Endodermal cell (in vitro differentiated cells): ENCODE measurements at places on chromosomes 3 and 15. TPM values are rescaled to one million over a fixed set of nuclear protein-coding genes. Genes with fewer than 3 reads are reported as not detected.
A peak's percentile ranks its signal among the peaks of the same experiment; 100 is the strongest.

OIP5 gene
- 18.9 and 21.2 TPM in 2 replicates for total RNA-seq

GAP43 gene
- 8.0 and 10.1 TPM in 2 replicates for total RNA-seq

PRKAR2A gene
- total RNA-seq, result 37.1 to 41.5 TPM (median 38.9 TPM) in 3 replicates

TMEM207 gene
- not detected in 3 replicates for total RNA-seq

LXN gene
- total RNA-seq, result 6.1 to 8.8 TPM (median 8.7 TPM) in 3 replicates

HESX1 gene
- total RNA-seq, result 3.8 to 10.6 TPM (median 5.4 TPM) in 3 replicates

FOXB1 gene
- total RNA-seq, result 0.73 and 1.7 TPM in 2 replicates

- DNase-seq, result peak; percentile 79
- H3K27me3 ChIP-seq, result peaks cover 44% of the 10 kb centered on the region
Observed at GRCh38 chr15:31326875-31327668, 437 bp downstream of the KLF13 start.

- no peaks in the 10 kb centered on the region for H3K27me3 ChIP-seq
- no peaks in the 10 kb centered on the region for H3K36me3 ChIP-seq
- H3K27ac ChIP-seq, result no peak overlapping the region
- H3K4me1 ChIP-seq, result no peaks in the 10 kb centered on the region
- no peak overlapping the region for H3K4me3 ChIP-seq
Observed at GRCh38 chr15:64888336-64888735, 23.4 kb upstream of the ANKDD1A start.

- no peak overlapping the region for H3K27ac ChIP-seq
- H3K36me3 ChIP-seq, result no peaks in the 10 kb centered on the region
- DNase-seq, result no peak
- no peak overlapping the region for H3K4me3 ChIP-seq
- no peaks in the 10 kb centered on the region for H3K4me1 ChIP-seq
Observed at GRCh38 chr3:87761341-87761740, 297.5 kb downstream of the CGGBP1 start.

DNA sequence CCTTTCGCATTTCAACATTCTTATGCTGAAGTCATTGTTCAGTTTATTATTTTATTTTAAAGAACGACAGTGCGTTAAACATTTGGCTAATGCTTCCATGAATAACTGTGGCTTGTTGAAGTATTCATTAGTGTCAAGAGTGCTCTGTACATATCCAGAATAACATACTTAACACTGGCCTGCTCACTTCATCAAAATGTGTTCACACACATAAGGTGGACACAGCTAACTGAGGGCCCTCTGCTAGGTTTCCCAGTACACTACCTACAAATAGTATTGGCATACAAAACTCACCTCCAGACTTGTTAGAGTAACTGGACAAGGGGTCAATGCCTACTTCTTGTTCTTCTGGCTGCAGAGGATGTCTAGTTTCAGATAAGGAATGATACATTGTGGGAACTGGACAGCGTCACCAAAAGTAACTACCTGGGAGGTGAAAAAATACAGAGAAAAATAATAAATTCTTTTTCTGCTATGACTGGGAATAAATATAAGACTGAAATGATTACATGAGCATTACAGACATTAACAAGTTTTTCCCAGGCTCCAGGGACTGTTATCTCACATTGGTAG, 234.2 kb downstream of the TBC1D5 start:
- no peak for DNase-seq
- no peak overlapping the region for H3K27ac ChIP-seq
- no peaks in the 10 kb centered on the region for H3K4me1 ChIP-seq
- no peaks in the 10 kb centered on the region for H3K36me3 ChIP-seq
- no peaks in the 10 kb centered on the region for H3K27me3 ChIP-seq
- H3K4me3 ChIP-seq, result no peak overlapping the region

DNA sequence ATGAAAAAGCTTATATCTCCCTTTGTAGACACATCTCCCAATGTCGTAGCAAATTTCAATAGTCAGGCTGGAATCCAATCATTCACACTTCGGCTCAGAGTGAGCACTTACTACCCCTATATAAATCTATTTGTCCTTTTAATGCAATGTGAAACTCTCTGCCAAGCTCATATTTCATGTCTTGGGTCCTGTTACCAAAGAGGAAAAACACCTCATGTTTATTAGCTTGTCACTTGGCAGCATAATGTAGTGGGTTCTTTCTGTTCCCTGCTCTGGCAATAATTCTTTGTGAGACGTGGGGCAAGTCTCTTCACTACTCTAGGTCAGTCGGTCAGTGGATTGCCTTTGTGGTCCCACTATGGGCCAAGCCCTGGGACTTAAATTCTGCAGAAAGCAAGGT, 107.1 kb downstream of the SRGAP3 start:
- no peaks in the 10 kb centered on the region for H3K36me3 ChIP-seq
- H3K4me1 ChIP-seq, result no peaks in the 10 kb centered on the region
- peaks cover 3% of the 10 kb centered on the region for H3K27me3 ChIP-seq
- no peak for DNase-seq

- H3K36me3 ChIP-seq, result no peaks in the 10 kb centered on the region
- H3K27me3 ChIP-seq, result no peaks in the 10 kb centered on the region
- no peaks in the 10 kb centered on the region for H3K4me1 ChIP-seq
- no peak overlapping the region for H3K27ac ChIP-seq
Observed at GRCh38 chr15:91936927-91937326, 83.4 kb downstream of the SLCO3A1 start.

DNA sequence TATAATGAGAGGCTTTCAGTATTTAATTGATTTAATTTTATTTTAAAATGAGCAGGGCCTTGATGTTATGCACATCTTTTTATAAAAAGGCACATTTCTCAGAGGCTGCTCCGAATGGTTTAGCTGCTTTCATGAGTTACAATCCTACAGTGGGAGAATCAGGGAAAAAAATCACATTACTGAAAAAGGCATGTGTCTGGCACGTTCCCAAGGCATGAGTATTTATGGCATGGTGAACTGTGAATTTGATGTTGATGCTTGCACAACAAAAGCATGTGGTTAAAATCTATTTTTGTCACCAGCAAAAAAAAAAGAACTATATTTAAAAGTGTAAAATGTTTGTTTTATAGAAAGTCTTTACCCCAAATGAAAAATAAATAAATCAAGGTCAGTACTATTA, 485.2 kb upstream of the ROBO2 start:
- no peak overlapping the region for H3K27ac ChIP-seq
- no peak overlapping the region for H3K4me3 ChIP-seq
- no peaks in the 10 kb centered on the region for H3K36me3 ChIP-seq
- H3K4me1 ChIP-seq, result no peaks in the 10 kb centered on the region
- no peaks in the 10 kb centered on the region for H3K27me3 ChIP-seq

DNA sequence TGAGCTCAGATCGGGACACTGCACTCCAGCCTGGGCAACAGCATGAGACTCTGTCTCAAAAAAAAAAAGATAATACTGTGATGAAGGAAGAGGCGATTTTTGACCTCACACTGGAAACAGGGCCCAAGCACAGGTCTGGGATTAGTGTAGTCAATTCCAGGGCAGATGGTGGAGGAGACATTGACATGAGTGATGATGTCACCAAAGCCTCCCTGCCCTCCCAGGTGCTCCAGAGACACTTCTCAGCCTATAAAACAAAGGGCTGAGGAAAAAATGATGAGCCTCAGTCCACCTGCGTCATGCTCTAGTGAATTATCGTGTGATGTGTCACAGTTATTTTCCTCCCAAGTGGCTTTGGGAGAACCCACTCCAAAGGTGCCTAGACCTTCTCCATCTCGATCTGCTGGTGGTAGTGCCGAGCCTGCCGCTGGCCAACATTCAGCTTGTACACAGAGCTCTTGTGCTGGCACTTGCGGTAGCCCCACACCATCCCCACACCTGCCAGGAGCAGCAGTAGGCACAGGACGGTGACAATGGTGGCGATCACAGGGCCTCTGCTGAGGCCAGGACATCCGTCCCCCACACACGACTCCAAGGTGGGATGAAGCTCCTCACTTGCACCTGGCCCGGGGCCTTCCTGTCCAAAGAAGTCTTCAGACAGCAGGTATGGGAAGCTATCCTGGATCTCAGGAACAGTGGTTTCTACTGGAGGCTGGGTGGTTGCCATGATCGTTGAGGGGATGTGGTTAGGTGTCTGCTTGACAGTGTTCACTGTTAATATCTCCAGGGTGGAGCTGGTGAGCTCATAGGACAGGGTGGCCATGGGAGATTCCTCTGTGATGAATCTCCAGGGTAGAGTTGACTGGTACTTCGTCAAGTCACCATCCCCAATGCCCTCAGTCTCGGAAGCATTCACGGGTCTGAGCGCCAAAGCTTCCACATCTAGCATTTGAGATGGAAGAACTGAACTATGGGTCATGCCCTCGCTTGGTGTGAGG, 38.8 kb downstream of the CRTAP start:
- no peak for DNase-seq
- no peaks in the 10 kb centered on the region for H3K4me1 ChIP-seq
- H3K36me3 ChIP-seq, result no peaks in the 10 kb centered on the region
- no peak overlapping the region for H3K4me3 ChIP-seq
- no peaks in the 10 kb centered on the region for H3K27me3 ChIP-seq

DNA sequence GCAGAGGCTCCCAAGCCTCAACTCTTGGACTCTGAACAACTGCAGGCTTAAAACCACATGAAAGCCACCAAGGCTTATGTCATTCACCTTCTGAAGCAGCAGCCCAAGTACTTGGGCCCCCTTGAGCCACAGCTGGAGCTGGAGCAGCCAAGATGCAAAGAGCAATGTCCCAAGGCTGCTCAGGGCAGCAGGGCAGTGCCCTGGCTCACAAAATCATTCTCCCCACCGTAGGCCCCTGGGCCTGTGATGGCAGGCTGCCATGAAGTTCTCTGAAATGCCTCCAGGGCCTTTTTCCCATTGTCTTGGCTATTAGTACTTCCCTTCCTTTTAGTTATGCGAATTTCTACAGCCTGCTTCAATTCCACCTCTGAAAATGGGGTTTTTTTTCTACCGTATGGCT, 83.4 kb downstream of the DCLK3 start:
- H3K36me3 ChIP-seq, result no peaks in the 10 kb centered on the region
- H3K4me1 ChIP-seq, result no peaks in the 10 kb centered on the region
- no peaks in the 10 kb centered on the region for H3K27me3 ChIP-seq
- DNase-seq, result no peak
- no peak overlapping the region for H3K4me3 ChIP-seq
- no peak overlapping the region for H3K27ac ChIP-seq

GRCh38 chr3:109548192-109548938, 211.0 kb upstream of the DPPA4 start:
- no peak overlapping the region for H3K4me3 ChIP-seq
- H3K27me3 ChIP-seq, result no peaks in the 10 kb centered on the region
- no peak overlapping the region for H3K27ac ChIP-seq
- no peaks in the 10 kb centered on the region for H3K36me3 ChIP-seq
- no peak for DNase-seq

DNA sequence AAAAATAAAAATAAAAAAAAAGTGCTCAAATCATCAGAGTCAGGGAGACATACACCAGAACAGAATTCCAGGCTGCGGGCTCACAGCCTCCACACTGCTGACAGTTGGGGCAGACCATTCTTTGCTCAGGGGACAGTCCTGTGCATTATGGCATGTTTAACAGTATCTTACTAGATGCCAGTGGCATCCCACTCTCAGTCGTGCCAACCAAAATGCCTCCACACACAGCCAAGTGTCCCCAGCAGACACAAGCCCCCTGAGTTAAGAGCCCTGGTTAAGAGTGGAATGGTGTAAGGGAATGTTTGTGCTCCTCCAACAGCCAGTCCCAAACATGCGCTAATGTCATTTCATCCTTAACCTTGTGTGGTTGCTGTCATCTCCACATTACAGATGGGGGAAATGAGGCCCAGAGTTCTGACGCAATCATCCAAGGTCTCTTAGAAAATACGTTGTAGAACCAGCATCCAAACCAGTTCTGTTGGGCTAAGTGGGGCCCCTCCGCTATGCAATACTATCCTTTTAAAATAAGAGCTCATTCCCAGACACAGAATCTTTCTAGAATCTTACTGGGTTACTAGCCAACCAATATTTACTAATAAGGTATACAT, 26.0 kb downstream of the CFAP92 start:
- H3K4me3 ChIP-seq, result no peak overlapping the region
- H3K36me3 ChIP-seq, result no peaks in the 10 kb centered on the region
- no peak for DNase-seq
- no peaks in the 10 kb centered on the region for H3K27me3 ChIP-seq

GRCh38 chr15:41637086-41637485, 23.1 kb upstream of the MGA start:
- peaks cover 8% of the 10 kb centered on the region for H3K4me1 ChIP-seq
- H3K27me3 ChIP-seq, result no peaks in the 10 kb centered on the region
- DNase-seq, result no peak
- H3K27ac ChIP-seq, result no peak overlapping the region
- no peak overlapping the region for H3K4me3 ChIP-seq

GRCh38 chr3:178388473-178388872, 147.8 kb upstream of the KCNMB2 start:
- H3K27me3 ChIP-seq, result no peaks in the 10 kb centered on the region
- no peaks in the 10 kb centered on the region for H3K36me3 ChIP-seq
- H3K4me1 ChIP-seq, result no peaks in the 10 kb centered on the region
- no peak overlapping the region for H3K27ac ChIP-seq
- DNase-seq, result no peak
- no peak overlapping the region for H3K4me3 ChIP-seq

GRCh38 chr3:170418422-170419398, at the start of gene CLDN11:
Gene CLDN11, plus strand, starts transcription at chr3:170418868. Its CDS starts 199 bp downstream, at chr3:170419067.
- H3K4me3 ChIP-seq, result peak within 1 kb of the TSS; percentile 53
- DNase-seq, result peak; percentile 86
- H3K27ac ChIP-seq, result no peak within 1 kb of the TSS
- no peaks in the 10 kb centered on the region for H3K36me3 ChIP-seq

- DNase-seq, result no peak
- peaks cover 85% of the 10 kb centered on the region for H3K36me3 ChIP-seq
- no peak overlapping the region for H3K4me3 ChIP-seq
- H3K4me1 ChIP-seq, result no peaks in the 10 kb centered on the region
- H3K27me3 ChIP-seq, result no peaks in the 10 kb centered on the region
Observed at GRCh38 chr3:138241061-138241460, 54.0 kb downstream of the ARMC8 start.

DNA sequence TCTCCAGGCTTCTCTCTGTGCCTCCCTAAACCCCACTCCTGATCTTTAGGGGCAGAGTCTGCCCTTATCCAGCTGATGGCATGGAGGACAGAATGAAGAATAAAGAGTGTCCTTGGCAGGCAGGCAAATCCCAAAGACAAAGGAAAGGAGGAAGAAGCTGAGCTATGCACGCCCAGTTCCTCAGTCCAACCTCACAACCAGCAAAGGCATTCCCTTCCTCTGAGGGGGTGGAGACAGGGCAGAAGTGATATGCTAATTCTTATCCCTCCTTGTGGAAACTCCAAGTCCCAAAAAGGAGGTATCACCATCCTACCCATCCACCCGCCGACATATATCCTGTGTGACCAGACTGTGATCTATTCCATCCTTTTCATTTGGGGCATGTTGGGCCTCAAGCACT, 10.5 kb upstream of the CCDC54 start:
- no peak for DNase-seq
- no peaks in the 10 kb centered on the region for H3K27me3 ChIP-seq
- H3K4me3 ChIP-seq, result no peak overlapping the region
- no peaks in the 10 kb centered on the region for H3K4me1 ChIP-seq
- H3K27ac ChIP-seq, result no peak overlapping the region
- no peaks in the 10 kb centered on the region for H3K36me3 ChIP-seq

- H3K36me3 ChIP-seq, result no peaks in the 10 kb centered on the region
- H3K4me1 ChIP-seq, result no peaks in the 10 kb centered on the region
- H3K27ac ChIP-seq, result no peak overlapping the region
- H3K27me3 ChIP-seq, result peaks cover 29% of the 10 kb centered on the region
Observed at GRCh38 chr3:177831361-177831760, 634.1 kb upstream of the TBL1XR1 start.
